ENCODE measurements at places on chromosomes 5 and 9.

DNA sequence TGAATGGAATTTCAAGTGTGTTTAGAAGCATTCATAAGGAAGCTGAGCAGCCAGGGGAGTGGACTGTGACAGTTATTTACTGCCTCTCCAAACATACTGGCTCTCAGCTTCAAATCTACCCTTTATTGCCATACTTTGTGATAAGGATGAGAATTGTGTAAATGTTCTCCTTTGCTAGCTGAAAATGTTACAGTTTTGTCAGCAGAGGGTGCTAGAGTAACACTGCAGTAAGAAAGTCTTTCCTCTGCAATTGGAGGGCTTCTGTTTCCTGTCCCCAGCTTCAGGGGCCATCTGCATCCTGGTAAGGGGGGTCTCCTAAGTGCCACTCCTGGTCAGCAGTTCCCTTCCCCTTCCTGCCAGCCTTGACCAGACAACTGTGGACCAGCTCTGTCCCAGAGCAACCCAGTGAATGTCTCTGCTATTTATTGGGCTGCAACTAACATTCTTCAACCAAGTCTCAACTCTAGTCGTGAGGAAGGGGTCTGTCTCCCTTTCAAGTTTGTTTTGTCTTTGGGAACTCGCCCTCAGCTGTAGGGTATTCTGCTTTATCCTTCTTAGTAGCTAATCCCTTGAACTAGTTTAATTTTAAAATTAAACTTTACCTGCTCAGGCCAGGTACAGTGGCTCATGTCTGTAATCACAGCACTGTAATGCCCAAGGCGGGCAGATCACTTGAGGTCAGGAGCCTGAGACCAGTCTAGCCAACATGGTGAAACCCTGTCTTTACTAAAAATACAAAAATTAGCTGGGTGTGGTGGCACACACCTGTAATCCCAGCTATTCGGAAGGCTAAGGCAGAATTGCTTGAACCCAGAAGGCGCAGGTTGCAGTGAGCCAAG, 45.3 kb downstream of the RAPGEF6 start:
- H3K4me1 ChIP-seq, result peaks cover 6% of the 10 kb centered on the region
- no peak overlapping the region for H3K27ac ChIP-seq
- H3K4me3 ChIP-seq, result no peak overlapping the region
- H3K36me3 ChIP-seq, result peaks cover 32% of the 10 kb centered on the region

DNA sequence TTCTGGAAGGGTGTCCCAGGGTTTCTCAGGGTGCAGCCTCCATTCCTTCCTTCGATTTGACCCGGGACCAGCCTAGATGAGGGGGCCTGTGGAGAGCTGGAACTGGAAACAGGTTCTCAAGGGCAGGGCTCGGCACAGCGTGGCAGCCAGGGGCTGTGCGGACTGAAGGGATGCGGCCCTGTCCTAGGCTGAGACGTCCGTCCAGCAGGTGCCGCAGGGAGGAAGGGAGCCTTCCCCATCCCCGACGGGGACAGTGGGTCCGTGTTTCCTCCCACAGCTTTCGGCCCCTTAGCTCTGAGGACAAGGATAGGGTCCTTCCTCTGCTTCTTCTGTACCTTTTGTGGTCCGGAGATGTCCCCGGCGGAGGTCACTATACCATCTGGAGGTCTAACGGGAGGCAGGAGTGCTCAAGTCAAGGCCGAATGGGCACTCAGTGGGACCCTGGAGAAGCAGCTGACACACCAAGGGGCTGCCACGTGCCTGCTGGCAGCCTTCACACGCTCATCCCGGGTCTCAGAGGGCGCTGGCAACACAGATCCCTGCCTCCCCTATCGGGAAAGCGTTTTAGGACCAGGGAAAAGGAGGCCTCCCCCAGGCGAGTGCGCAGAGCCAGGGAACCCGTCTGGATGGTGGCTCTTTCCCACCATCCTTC, 49.9 kb downstream of the USP20 start:
- H3K27ac ChIP-seq, result no peak overlapping the region
- peak overlapping the region; percentile 75 for H3K4me3 ChIP-seq
- peaks cover 15% of the 10 kb centered on the region for H3K27me3 ChIP-seq
- H3K36me3 ChIP-seq, result peaks cover 28% of the 10 kb centered on the region

GRCh38 chr9:131410044-131410491, 16.2 kb downstream of the PRRC2B start:
- H3K4me3 ChIP-seq, result no peak overlapping the region
- peaks cover 60% of the 10 kb centered on the region for H3K36me3 ChIP-seq
- DNase-seq, result no peak
- H3K27ac ChIP-seq, result peak overlapping the region; percentile 93

- H3K27ac ChIP-seq, result no peak overlapping the region
- peaks cover 21% of the 10 kb centered on the region for H3K27me3 ChIP-seq
- H3K36me3 ChIP-seq, result no peaks in the 10 kb centered on the region
- DNase-seq, result peak; percentile 91
- H3K4me3 ChIP-seq, result peak overlapping the region; percentile 98
These were observed 1.6 kb upstream of the SEMA6A start for GRCh38 chr5:116576053-116576713.

DNA sequence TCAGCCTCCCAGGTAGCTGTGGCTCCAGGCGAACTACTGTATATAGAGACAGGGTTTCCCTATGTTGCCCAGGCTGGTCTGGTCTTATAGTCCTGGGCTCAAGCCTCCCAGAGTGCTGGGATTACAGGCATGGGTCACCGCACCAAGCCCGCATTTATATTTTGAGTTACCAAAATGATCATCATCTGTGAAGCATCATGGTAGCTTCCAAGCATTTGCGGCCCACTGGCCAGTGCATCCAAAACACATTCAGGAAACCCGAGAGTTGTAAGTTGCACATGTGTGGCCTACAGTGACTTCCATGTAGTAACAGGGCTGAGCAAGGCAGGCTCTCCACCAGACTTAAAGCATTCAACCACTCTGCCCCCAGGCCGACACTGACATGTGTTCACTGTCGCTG, 2.3 kb downstream of the BRD3OS start:
- peaks cover 27% of the 10 kb centered on the region for H3K36me3 ChIP-seq
- peaks cover 30% of the 10 kb centered on the region for H3K4me1 ChIP-seq
- H3K4me3 ChIP-seq, result peak overlapping the region; percentile 82
- H3K27ac ChIP-seq, result no peak overlapping the region
- no peak for DNase-seq

DNA sequence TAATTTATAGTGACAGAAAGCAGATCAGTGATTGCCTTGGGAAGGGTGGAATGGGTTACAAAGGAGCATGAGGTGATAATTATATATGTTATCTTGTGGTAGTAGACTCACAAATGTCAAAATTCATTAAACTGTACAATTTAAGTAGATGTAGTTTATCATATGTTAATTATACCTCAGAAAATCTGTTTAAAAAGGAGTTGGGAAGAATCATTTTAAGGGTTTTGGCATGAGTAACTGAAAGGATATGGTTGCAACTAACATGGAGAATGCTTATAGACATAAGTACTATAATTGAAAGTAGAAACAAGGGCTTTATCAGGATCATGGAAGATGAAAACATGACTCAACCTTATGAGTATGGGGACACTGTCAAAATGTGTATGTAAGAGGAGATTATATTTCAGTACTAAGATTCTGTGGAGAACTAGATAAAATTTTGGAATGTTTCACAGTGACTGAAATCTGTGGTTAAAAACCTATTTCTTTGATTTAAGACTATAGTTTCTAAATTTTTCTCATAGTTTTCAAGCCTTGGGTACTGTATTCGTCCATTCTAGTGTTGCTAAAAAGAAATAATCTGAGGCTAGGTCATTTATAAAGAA, 73.3 kb downstream of the FCHO2 start:
- H3K4me3 ChIP-seq, result no peak overlapping the region
- H3K4me1 ChIP-seq, result no peaks in the 10 kb centered on the region
- peaks cover 36% of the 10 kb centered on the region for H3K36me3 ChIP-seq
- H3K27me3 ChIP-seq, result no peaks in the 10 kb centered on the region
- H3K27ac ChIP-seq, result peak overlapping the region; percentile 34
- no peak for DNase-seq

- peaks cover 31% of the 10 kb centered on the region for H3K4me1 ChIP-seq
- no peak overlapping the region for H3K4me3 ChIP-seq
- H3K27me3 ChIP-seq, result no peaks in the 10 kb centered on the region
- H3K27ac ChIP-seq, result no peak overlapping the region
- no peaks in the 10 kb centered on the region for H3K36me3 ChIP-seq
These were observed 119.3 kb downstream of the GDNF start for GRCh38 chr5:37720550-37720952.

- H3K27me3 ChIP-seq, result no peaks in the 10 kb centered on the region
- H3K4me3 ChIP-seq, result no peak overlapping the region
- H3K27ac ChIP-seq, result peak overlapping the region; percentile 86
- H3K36me3 ChIP-seq, result peaks cover 8% of the 10 kb centered on the region
These were observed 5.8 kb downstream of the HAPLN1 start for GRCh38 chr5:83714810-83715209.

- no peak overlapping the region for H3K27ac ChIP-seq
- H3K4me3 ChIP-seq, result no peak overlapping the region
- DNase-seq, result no peak
- peaks cover under 1% of the 10 kb centered on the region for H3K27me3 ChIP-seq
- H3K36me3 ChIP-seq, result no peaks in the 10 kb centered on the region
- H3K4me1 ChIP-seq, result no peaks in the 10 kb centered on the region
These were observed 527.8 kb downstream of the MTRR start for GRCh38 chr5:8396756-8397155.

- peak overlapping the region; percentile 75 for H3K27ac ChIP-seq
- H3K27me3 ChIP-seq, result no peaks in the 10 kb centered on the region
- no peak overlapping the region for H3K4me3 ChIP-seq
- peaks cover 40% of the 10 kb centered on the region for H3K4me1 ChIP-seq
These were observed 249.7 kb downstream of the ARHGAP26 start for GRCh38 chr5:143019614-143020515.

GRCh38 chr5:173099461-173099860, 43.3 kb downstream of the CREBRF start:
- peaks cover 8% of the 10 kb centered on the region for H3K4me1 ChIP-seq
- H3K27ac ChIP-seq, result no peak overlapping the region
- peaks cover 3% of the 10 kb centered on the region for H3K27me3 ChIP-seq
- H3K36me3 ChIP-seq, result peaks cover 29% of the 10 kb centered on the region

GRCh38 chr9:29796291-29796952, 2223.1 kb upstream of the C9orf72 start:
- H3K36me3 ChIP-seq, result no peaks in the 10 kb centered on the region
- no peak overlapping the region for H3K27ac ChIP-seq
- no peak overlapping the region for H3K4me3 ChIP-seq
- H3K27me3 ChIP-seq, result no peaks in the 10 kb centered on the region

DNA sequence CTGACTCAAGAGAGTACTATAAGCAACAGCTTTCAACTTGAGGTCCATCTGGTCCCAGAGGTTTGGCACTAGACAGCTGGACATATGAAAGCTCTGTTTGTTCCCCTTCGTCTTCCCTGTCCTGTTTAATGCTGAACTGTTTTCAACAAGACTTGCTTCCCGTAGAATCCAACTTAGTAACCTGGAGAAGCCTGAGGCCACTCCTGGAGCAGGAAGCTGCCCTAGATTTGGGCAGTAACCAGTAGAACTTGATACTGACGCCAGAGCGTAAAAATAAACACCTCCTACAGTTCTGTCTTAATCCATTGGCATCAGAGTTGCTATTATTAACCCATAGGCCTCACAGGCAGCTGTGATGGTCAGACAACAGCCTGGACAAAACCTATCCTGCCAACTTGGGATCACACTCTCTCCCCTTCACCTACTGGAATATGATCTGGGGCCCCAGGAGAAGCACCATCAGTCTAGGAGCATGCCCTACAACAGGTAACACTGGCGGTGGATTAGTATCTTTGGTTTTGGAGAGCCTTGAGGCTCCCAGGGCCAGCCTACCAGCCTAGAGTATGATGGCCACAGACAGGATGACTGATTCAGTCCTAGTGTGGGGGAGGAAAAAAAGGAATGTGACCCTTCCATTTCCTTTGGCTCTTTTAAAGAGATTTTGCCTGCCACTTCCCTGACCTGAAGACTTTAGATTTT, 29.2 kb downstream of the RUSC2 start:
- H3K27me3 ChIP-seq, result no peaks in the 10 kb centered on the region
- no peak overlapping the region for H3K4me3 ChIP-seq
- DNase-seq, result no peak
- peak overlapping the region; percentile 94 for H3K27ac ChIP-seq
- no peaks in the 10 kb centered on the region for H3K36me3 ChIP-seq

DNA sequence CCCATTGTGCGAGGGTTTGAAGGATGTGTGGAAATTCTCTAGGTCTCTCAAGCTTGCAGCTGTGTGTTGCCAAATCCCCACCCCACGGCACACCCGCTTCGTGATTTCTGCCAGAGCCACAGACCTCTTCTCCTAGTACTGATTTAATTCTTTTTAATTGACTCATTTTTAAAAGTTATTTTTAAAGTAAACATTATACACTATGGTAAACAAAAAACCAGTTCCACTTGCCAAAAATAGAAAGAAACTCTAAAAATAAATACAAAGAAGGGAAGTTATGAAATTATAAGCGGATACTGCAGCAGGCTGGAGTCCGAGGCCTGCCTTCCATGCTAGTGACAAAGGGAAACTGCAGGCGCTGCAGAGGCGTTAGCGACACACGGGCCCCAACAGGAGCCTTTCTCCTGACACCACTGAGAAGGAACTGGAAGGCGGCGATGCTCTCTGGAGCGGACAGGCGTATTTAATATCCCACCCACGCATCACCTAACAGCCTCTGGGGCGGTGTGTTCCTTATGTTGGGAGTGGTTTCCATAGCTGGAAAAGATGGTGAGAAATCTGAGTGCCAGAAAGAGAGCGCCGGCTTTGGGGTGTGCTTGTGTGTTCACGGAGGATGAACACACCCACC, 122.5 kb downstream of the COL23A1 start:
- H3K27ac ChIP-seq, result peak overlapping the region; percentile 80
- peak overlapping the region; percentile 57 for H3K4me3 ChIP-seq

GRCh38 chr9:105087910-105088898, 156.2 kb upstream of the SLC44A1 start:
- H3K27ac ChIP-seq, result no peak overlapping the region
- H3K36me3 ChIP-seq, result no peaks in the 10 kb centered on the region
- H3K4me3 ChIP-seq, result no peak overlapping the region
- peaks cover 9% of the 10 kb centered on the region for H3K4me1 ChIP-seq
- DNase-seq, result no peak
- peaks cover 5% of the 10 kb centered on the region for H3K27me3 ChIP-seq

DNA sequence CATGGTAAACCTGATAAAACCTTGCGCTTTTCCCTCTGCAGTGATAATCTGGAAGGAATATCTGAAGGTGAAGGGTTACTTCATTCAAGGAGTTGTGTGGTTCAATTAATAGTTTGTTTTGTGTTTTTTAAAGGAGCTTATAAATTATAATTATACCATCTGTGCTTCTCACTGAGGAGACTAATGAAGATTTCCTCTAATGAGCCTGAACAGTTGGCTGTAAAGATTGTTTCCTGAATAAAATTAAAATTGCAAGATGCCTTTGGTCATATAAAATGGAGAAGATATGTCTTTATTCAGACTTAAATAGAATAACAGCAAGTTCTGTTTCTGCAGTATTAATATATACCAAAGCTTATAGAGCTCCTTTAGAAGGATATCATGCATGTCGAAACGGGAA, 59.9 kb downstream of the GAPVD1 start:
- no peak overlapping the region for H3K27ac ChIP-seq
- peaks cover 72% of the 10 kb centered on the region for H3K36me3 ChIP-seq
- H3K4me3 ChIP-seq, result no peak overlapping the region
- H3K4me1 ChIP-seq, result no peaks in the 10 kb centered on the region
- peaks cover 6% of the 10 kb centered on the region for H3K27me3 ChIP-seq

- H3K27ac ChIP-seq, result no peak overlapping the region
- no peak overlapping the region for H3K4me3 ChIP-seq
- no peak for DNase-seq
- no peaks in the 10 kb centered on the region for H3K36me3 ChIP-seq
These were observed 206.0 kb downstream of the MELK start for GRCh38 chr9:36778682-36779081.

- no peak overlapping the region for H3K27ac ChIP-seq
- DNase-seq, result no peak
- H3K27me3 ChIP-seq, result peaks cover 43% of the 10 kb centered on the region
- H3K36me3 ChIP-seq, result no peaks in the 10 kb centered on the region
- peaks cover 13% of the 10 kb centered on the region for H3K4me1 ChIP-seq
- H3K4me3 ChIP-seq, result no peak overlapping the region
These were observed 7.5 kb upstream of the GTF3C5 start for GRCh38 chr9:133023117-133023890.

All from nephron progenitor cell (in vitro differentiated cells).